ENCODE measurements at places on chromosomes 3 and 15. TPM values are rescaled to one million over a fixed set of nuclear protein-coding genes. Genes with fewer than 3 reads are reported as not detected.

Gene MAGEL2
- not detected for total RNA-seq

DNA sequence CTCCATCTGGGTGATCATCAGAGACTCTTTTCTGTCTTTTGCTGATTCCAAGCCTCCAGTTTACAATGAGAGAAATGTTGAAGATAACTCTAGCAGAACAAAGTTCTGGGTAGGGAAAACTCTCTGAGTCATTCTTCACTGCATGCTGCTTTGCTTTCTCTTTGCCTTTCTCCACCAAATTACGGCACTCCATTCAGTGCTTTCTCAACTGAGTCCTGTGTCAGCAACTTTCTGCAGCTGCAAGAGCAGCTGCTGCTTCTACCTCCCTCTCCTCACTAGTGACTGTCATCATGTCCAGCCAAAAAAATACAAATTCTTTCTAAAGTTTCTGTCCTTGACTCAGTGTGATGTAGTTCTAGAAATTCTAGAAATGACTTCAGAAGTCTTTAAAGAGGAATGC is 953.8 kb downstream of the IGSF11 start:
- no peaks in the 10 kb centered on the region for H3K36me3 ChIP-seq
- H3K4me3 ChIP-seq, result no peak overlapping the region
- no peak for DNase-seq

DNA sequence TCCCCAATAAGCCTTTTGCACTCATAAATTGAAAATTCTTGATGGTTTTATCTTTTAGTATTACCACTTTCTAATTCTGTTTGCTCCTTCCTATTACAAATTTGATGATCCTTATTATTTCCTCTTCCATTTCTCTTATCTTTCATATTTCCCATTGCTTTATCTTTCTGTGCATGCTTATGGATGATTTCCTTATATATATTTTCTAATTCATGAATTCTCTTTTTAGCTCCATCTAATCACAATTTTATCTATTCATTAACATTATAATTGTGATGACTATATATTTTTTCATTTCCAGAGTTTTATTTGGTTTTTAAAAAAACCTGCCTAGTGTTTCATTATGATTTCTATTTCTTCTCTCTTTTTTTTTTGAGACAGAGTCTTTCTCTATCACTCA is 17.9 kb downstream of the FOXL2NB start:
- no peak for DNase-seq
- no peak overlapping the region for H3K4me3 ChIP-seq
- peaks cover 27% of the 10 kb centered on the region for H3K27me3 ChIP-seq
- no peak overlapping the region for H3K27ac ChIP-seq
- H3K36me3 ChIP-seq, result no peaks in the 10 kb centered on the region

Gene DUOXA2
- not detected for total RNA-seq

Measured in activated naive CD8-positive, alpha-beta T cell treated with anti-CD3 and anti-CD28 coated beads, Interleukin-2, amount 10 ng/mL, durations not matched to agents 7 days and 5 days (primary cell).